ENCODE measurements at places on chromosomes 11 and 22.

DNA sequence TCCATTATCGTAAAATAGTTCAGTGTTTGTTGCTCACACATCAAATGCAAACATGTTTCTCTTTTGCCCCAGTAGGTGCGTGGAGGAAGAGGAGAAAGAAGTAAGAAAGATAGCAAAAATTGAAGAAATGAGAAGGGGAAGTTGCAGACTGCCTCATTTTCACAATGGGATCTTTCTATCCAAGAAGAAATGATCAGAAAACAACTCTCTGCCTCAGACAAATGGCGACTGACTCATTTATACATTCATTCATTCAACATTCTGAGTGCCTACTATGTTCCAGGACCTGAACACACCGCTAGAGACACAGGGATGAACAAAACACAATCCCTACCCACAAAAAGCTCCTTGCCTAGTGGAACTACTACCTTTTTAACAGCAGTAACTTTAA lies 367 bp downstream of the HPS5 start:
- no peak for DNase-seq

DNA sequence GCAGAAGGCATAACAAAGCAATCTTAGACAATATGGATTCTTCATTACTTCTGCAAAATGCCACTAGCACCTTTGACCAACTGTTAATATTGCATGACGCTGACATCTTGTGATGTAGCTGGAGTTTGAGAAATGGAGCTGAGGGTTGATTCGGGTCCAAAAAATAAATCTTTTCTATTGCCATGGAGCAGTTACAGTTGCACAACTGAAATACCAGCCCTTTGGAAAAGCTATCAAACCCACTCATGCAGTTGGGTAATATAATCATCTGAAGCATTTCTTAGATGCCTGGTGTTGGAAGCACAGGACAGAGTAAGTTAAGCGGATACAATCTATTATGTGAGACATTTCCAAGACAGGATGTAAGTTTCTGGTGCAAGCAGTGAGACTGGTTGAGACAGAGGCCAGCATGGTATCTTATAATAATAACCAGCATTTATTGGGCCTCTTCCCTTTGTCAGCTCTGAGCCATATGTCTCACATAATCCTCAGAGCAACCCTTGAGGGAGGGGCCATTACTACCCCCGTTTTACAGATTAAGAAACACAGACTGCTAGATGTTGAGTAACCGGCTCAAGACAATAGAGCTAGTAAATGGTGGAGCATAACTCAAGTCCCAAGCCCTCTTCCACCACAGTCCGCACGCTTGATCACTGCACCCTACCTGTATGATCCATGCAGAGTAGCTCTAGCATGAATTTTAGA lies 74.9 kb upstream of the CAPRIN1 start:
- no peak for DNase-seq

- DNase-seq: no peak
These were observed 1367.5 kb downstream of the BRD1 start for GRCh38 chr22:48459859-48460823.

DNA sequence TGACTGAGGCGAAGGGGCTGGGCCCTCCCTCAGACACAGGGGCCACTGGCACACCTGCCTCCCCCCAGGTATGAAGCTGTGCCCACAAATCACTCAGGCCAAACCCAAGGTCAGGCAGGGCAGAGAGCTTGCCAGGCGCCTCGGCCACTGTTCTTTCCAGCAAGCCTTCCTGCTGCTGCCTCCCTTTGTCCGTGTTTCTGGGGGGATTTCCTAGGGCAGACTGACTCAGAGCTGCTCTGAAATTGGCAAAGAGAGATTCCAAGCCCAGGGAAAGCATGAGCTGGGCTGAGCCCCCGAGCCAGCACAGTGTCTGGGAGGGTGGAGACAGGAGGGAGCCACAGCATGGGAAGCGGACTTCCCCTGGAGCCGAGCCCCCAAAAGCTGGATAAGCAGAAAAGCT lies 33.2 kb downstream of the PPP2R1B start:
- no peak for DNase-seq

- DNase-seq: no peak
These were observed 25.5 kb upstream of the OSBPL5 start for GRCh38 chr11:3190600-3190999.

DNA sequence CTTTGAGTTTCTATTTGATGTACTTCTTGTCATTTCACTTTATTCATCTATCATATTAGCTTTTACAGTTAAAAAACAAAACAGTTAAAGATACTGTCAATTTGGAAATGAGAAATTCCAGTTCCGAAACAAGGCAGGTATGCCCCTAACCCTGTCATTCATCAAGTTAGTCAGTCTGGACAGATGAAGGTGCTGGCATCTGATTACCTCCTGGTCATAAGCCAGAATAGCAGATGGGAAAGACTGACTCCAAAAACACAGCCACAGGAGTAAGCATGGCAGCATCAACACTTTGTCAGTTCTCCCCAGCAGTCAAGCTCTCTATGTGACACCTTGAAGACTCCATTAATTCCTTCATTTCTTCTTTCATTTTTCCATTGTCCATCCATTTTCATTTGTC lies 4.3 kb downstream of the LRRC51 start:
- DNase-seq: no peak

DNA sequence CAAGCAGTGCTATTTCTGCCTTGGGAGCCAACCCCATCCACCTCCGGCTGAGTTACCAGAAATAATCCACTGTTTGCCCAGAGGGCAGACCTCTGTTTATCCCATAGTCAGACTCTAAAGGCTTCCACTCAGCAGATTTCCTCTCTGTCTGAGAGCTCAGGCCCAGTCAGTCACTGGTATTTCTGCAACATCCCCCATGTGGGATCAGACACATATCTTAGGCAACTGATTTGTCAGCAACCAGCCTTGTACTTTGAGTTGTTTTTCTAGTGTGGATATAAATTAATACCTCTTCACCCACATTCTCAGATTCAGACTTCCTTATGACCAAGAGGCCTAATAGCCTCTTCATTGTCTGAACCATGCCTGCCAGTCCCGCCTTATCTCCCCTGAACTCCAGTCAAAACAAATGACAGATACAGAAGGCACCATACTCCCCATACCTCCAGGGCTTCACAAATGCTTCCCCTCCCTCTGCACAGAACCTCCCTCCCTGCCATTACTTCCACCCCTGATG lies 193.6 kb downstream of the FAM76B start:
- DNase-seq: no peak

DNA sequence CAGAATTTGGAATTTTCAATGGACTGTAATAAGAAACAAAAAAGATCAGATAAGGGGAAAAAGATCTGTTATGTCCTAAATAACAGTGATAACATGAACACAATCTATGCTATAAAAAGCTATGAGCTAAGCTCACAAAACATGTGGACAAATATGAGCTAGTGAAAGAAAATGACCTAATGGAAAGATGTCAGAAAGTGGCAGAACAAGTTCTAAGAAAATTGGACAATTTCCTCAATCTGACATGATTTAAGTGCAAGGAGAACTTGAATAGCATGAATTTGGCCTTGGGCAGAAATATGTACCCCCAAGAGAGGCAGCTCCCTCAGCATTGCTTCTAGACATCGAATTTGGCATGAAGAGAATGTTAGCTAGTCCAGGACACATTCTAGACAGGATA lies 212.0 kb upstream of the PGR start:
- no peak for DNase-seq

GRCh38 chr11:92329646-92330045 lies 105.0 kb downstream of the FAT3 start:
- DNase-seq: no peak

GRCh38 chr11:111693224-111693937 lies 72.8 kb downstream of the PPP2R1B start:
- DNase-seq: no peak

DNA sequence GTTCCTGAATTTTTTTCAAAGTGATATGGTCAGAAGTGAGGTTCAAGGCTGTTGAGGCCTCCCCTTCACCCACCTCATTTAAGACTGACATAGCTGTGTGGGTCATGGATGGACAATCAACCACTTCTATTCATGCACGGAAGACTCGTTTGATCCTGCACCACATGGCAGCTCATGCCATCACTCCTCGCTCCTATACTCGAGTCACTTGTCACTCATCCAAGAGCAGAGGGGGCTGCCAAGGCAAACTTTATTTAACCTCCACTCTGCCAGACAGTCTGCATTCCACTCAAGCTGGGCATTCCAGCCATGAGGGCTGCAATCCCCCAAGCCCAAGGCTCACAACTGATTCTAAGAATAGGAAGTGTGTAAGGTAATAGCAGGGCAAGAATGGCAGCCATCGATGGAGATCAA lies 34.1 kb downstream of the SNX19 start:
- no peak for DNase-seq

GRCh38 chr11:17930544-17931125 lies 82.2 kb downstream of the SERGEF start:
- no peak for DNase-seq

DNA sequence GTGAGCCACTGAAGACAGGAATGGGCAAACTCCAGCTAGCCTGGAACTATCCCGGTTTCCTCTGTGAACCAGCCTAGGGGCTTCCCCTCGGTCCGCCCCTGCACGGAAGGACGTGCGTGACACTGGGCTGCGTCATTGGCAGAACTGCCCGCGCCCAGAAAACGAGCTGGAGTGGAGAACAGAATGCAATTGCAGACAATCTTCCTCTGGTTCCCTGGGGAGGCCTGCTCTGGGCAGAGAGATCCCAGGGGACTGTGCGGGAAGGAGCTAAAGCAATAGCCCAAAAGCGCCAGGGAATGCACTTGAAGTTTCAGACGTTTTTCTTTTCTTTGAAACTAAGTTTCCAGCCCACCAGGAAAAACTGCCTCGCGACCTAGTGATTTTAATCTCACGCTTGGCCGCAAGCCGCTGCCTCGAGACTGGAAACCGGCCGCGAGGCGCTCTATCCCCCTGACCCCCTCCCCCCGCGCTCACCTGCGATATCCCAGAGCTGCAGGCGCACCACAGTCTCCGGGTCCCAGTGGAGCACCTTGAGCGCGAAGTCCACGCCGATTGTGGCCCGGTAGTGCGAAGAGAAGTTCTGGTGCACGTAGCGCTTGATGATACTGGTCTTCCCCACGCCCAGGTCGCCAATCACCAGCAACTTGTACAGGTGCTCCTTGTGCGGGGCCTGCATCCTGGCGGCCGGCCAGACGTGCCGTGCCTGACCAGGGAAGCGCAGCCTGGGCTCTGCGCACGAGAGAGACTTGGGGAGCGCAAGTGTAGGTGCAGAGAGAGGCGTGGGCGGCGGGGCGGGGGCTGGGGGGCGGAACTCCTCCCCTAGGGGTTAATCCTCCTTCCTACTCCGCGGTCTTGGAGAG lies at the start of gene RAB38:
TSS of gene RAB38 (minus strand) at position 735 of the 860 bp plus-strand sequence. CDS start at position 676, 59 bp downstream.
- DNase-seq: peak; percentile 3

DNA sequence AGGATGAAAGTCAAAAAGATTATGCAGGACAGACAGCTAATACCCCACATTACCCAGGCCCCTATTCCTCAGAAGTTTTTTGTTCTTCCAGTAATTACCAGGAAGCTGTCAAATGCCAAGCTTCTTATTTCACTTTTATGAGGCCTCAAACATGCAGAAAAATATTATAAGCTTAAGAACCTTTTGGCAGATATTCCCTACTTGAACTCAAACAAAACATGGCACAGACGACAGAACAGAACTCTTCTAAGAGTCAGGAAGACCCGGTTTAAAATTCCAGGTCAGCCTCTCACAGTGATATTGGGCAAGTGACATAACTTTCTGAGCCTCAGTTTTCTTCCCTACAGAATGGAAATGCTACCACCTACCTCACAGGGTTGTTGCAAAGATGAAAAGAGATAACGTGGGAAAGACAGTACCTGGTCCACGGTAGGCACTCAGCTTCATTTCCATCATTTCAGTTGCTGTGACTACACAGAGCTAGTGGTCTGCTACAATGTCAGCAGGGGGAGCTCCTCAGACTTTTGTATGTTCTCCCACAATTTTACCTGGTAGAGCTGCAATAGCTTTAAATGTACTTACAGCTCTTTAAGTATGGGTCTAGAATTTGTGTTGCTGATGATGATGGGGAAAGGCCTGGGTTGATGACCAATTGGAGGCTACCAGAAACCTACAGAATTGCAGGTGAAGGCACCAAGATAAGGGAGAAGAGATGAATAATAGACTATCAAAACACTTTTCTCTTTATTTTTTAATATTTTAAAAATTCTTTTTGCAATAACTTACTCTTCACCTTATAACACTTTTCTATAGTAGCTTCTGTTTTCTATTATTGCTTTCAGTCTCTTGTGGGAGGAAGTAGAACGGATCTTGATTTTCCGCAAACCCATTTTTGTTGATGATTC lies 98.3 kb upstream of the CHRM4 start:
- DNase-seq: peak; percentile 43

- DNase-seq: peak; percentile 23
These were observed 6.0 kb downstream of the SYN3 start for GRCh38 chr22:33051960-33052839.

GRCh38 chr11:33262011-33262645 lies 4.9 kb downstream of the HIPK3 start:
- DNase-seq: no peak

DNA sequence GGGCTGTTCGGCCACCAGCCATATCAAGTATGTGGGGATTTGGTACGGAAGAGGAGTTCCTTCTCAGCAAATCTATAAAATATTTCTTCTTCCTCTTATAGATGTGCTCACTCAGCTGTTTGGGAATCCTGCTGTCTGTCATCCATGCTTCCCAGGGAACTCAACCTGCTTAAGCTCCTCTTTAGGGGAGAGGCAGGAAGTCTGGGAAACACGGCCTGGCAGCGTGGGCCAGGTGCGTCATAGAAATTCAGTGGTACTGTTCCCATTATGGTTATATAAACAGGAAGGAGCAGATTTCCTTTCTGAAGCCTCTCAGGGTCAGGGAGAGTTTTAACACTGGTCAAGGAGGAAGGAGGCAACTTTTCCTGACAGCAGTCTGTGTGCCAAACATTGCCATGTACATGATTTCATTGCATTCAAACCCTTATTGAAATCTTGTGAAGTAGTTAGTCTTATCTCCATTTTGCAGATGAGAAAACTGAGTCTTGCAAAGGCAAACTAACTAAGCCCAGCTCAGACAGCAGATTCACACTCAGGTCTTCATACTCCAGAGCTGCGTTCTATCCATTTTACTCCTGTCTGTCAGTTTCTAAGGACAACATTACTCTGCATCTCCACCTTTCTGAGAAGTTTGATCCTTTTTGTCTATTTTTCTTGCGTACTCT lies 35.4 kb upstream of the AMOTL1 start:
- DNase-seq: no peak

- DNase-seq: no peak
These were observed 8.8 kb downstream of the NXPE4 start for GRCh38 chr11:114586797-114587196.

- no peak for DNase-seq
These were observed 30.1 kb downstream of the ANO1 start for GRCh38 chr11:70108250-70108649.

DNA sequence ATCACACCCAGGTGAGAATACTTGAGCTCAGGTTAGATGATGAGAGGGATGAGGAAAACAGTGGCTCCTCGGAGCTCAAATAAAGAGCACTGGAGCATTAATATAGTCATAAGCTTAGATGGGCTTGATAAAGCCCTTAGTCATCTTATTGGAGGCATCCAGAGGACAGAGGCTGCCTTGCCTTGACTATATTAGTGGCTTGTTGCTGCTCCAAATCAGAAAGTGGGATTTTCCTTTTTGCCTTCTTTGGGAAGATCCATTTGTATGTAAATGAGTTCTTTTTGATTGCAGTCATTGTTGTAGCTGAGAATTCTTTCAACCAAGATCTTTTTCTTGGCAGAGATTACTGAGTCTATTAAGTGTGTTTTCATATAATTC lies 18.9 kb downstream of the ADM start:
- no peak for DNase-seq

GRCh38 chr22:24068717-24069297 lies 57.7 kb downstream of the CABIN1 start:
- DNase-seq: no peak
